ENCODE measurements at places on chromosomes 1 and 21. TPM values are rescaled to one million over a fixed set of nuclear protein-coding genes. Genes with fewer than 3 reads are reported as not detected.

DNA sequence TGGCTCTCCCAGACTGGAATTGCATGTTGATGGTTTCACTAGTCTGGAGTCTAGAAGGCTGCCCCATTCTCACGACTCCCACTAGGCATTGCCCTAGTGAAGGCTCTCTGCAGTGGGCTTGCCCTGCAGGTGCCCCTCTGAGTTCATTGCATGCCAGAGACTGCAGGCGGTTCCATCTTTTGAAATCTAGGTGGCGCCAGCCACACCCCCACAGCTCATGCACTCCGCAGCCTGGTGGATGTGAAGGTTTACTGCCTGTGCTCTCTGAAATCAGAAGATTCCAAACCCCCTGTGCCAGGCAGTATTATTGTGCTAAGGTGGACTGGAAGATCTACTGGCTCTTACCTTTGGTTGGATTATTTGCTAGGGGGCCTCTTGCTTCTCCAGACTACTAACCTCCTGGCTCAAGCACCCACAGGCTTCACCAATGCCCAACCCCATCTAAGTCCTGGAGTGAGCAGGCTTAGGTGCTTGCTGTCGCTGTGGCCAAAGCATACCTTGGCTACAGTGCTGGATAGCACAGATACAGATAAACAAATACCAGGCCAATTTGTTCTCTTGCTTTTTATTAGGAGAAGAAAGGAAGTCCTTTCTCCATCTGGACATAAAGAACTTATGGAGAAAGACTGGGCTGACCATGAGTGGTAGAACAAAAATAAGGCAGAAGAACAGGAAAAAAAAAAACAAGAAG is 83.5 kb upstream of the SIM2 start:
- no peak overlapping the region for H3K27ac ChIP-seq
- no peak overlapping the region for H3K4me3 ChIP-seq
- H3K27me3 ChIP-seq: no peaks in the 10 kb centered on the region
- H3K4me1 ChIP-seq: no peaks in the 10 kb centered on the region
- no peaks in the 10 kb centered on the region for H3K36me3 ChIP-seq

The AKT3 gene
- 135 TPM for total RNA-seq

- H3K27ac ChIP-seq: no peak overlapping the region
- peak; percentile 58 for DNase-seq
- H3K4me1 ChIP-seq: no peaks in the 10 kb centered on the region
Observed at GRCh38 chr1:53754484-53755312, 15.7 kb upstream of the GLIS1 start.

GRCh38 chr1:90308421-90308820 is 313.5 kb downstream of the ZNF326 start:
- H3K4me3 ChIP-seq: no peak overlapping the region
- H3K27me3 ChIP-seq: no peaks in the 10 kb centered on the region
- no peaks in the 10 kb centered on the region for H3K36me3 ChIP-seq
- no peak overlapping the region for H3K27ac ChIP-seq
- no peak for DNase-seq

The NUDT4B gene
- total RNA-seq: 3.9 TPM

DNA sequence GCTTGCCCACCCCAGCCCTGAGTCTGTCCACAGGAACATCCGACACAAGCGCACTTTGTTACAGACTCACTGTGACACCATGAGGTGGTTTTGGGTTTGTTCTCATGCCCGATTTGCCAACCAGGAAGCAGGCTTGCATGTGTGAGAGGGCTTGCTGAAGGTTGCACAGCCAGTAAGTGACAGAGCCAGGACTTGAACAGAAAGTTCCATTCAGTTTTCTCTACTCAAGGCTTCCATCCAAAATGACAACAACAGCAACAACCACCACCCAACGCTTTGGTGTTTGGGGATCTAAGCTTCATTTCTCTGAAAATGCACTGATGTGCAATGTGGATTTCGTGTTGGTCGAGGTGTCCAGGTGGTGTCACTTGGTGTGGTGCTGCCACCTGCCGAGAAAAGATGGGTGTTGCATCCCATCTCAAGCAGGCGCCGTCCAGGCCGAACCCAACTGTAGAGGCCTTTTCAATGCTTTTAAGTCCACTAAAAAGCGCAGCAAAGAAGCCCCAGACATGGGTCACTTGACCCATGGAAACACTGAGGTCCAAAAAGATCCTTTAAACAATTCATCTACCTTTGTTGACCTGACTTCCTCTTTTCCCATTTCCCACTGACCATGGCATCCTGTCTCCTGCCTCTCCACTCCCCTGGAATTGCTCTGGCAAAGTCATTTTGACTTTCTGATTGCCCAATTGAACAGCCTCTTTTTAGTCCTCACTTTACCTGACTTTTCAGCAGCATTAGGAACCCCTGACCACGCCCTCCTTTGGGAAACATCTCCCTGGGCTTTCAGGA is 12.2 kb downstream of the CITED4 start:
- no peaks in the 10 kb centered on the region for H3K36me3 ChIP-seq
- no peak overlapping the region for H3K4me3 ChIP-seq
- peak; percentile 74 for DNase-seq
- H3K4me1 ChIP-seq: peaks cover 8% of the 10 kb centered on the region
- H3K27ac ChIP-seq: no peak overlapping the region
